GM18507 (cell line): ENCODE measurements at places on chromosomes 6 and 20.
A peak's percentile ranks its signal among the peaks of the same experiment; 100 is the strongest.

DNA sequence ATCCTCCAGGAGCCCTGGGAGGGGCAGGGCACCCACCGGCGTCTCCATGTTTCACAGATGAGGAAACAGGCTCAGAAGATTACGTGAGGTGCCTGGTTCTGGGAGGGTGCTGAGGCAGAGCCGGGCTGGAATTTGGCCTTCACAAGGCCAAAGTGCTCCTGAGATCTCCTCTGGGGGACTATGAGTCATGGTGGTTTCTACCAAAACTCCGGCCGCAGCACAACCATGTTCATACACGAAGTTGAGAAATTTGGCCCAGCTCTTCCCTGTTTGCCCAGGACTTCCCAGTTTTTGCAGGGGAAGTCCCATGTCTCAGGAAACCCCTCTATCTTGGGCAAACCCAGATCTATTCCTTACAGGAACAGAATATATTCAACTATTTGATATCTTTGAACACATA lies 172.9 kb upstream of the CDYL start:
- no peak for DNase-seq

- DNase-seq: no peak
Observed at GRCh38 chr6:130661077-130661476, 166.1 kb upstream of the SMLR1 start.

GRCh38 chr6:73969971-73970970 lies 274.3 kb downstream of the CD109 start:
- DNase-seq: no peak

GRCh38 chr6:142845624-142846458 lies 99.1 kb downstream of the HIVEP2 start:
- no peak for DNase-seq

DNA sequence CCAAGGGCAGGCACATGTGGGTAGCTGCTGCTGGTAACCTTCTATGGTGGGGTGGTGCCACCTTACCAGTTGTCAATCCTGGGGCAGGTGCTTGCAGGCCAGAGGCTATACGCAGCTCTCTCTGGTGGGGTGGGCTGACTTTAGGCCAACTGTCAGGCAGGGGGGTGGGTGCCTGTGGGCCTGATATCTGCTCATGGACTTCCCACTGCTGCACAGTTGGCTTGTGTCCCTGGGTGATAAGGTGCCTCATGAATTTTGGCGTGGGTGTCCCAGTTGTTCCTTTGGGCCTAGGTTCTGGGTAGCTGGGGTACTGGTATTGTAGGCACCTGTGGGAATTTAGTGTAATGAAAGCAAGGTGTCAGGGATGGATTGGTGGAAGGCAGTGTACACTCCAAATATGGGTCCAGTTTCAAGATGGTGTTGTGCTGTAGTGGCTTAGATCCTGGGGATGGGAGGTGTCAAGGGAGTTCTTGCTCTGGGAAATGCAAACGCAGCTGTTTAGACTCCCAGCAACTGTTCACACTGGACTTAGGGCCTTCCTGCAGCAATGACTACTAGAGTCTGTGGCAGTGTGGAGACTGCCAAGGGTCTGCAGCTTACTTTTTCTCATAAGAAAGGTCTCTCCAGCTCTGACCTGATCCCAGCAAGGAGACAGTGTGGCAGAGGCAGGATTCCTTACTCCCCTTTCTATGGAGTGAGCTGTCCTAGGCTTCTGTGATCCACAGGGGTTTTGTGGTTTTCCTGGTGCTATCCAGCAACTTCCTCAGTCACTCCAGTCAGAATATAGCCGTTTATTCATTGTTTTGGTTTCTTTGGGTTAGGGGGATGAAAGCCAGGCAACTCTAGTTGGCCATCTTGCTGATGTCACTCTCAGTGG lies 128.2 kb downstream of the CRYBG1 start:
- no peak for DNase-seq

DNA sequence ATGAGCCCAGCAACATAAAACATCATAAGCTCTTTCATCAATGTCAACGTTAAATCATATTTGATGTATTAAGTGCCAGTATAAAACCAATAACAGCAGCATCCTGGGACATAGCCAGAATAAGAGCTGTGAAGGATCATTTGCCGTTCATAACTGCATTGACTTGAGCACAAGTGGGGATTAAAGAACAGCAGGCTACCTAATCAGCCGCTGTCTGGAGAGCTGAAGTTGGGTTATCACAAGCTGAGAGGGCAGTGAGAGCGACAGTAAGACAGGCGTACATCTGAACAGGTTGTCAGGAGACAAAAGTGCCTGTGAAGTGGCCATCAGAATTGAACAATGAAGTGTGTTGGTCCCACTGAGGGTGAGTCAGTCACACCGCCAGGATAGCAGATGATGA lies 269.6 kb downstream of the GRIK2 start:
- no peak for DNase-seq

DNA sequence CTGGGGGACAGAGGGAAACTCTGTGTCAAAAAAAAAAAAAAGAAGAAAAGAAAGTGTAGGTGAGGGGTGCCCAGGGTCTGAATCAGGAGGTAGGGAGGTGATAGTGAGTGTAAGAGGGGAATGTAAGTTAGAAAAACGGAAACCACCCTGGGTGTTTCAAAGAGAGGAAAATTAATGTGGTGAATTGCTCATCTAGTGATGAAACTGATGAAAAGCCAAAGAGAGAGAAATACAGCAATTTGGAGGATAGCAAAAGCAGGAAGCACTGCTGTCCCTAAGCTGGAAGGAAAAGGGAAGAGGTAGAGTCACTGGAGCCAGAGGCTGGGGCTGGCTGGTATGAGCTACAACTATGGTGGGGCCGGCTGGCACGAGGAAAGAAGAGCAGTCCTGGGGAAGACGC lies 85.0 kb upstream of the CEP85L start:
- DNase-seq: no peak

- no peak for DNase-seq
Observed at GRCh38 chr6:66599541-66599940, 892.5 kb upstream of the EYS start.

- DNase-seq: peak; percentile 33
Observed at GRCh38 chr6:149246691-149247384, 70.7 kb upstream of the TAB2 start.

DNA sequence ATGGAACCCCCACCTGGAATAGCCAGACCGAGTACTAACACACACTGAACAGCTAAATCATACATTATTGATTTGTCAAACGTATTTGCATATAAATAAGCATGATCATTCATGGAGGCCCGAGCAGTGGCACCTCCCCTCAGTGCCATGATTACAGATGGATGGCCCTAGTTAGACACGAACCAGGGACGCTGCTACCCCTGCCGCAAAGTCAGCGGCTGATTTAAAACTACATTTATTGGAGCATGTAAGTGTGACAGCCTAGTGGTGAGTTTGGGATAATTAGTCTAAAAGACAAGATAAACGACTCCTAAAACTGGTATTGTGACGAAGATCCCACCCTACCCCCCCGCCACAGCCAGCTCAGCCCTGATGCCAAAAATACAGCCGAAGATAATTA lies 159.1 kb upstream of the MAFB start:
- no peak for DNase-seq

GRCh38 chr6:135144673-135145062 lies 36.4 kb upstream of the MYB start:
- no peak for DNase-seq

DNA sequence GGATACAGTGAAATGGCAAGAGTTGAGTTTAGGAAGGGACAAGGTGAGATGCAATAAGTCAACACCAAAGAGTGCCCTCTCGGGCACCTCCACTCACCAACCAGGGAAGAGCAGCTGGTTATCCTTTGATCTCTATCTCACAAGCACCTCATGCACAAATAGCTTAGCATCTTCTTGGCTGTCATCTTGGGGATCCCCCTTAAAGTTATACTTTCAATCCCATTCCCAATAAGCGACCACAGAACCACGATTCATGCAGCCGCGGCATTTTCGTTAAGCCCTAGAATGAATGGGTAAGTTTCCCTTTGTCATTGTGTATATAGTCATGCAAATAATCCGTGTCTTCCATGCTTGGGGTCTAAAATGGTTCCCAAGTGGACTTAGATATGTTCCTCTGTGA lies 73.5 kb downstream of the ADTRP start:
- DNase-seq: no peak

- DNase-seq: no peak
Observed at GRCh38 chr6:12017263-12017662, 5.2 kb downstream of the HIVEP1 start.

DNA sequence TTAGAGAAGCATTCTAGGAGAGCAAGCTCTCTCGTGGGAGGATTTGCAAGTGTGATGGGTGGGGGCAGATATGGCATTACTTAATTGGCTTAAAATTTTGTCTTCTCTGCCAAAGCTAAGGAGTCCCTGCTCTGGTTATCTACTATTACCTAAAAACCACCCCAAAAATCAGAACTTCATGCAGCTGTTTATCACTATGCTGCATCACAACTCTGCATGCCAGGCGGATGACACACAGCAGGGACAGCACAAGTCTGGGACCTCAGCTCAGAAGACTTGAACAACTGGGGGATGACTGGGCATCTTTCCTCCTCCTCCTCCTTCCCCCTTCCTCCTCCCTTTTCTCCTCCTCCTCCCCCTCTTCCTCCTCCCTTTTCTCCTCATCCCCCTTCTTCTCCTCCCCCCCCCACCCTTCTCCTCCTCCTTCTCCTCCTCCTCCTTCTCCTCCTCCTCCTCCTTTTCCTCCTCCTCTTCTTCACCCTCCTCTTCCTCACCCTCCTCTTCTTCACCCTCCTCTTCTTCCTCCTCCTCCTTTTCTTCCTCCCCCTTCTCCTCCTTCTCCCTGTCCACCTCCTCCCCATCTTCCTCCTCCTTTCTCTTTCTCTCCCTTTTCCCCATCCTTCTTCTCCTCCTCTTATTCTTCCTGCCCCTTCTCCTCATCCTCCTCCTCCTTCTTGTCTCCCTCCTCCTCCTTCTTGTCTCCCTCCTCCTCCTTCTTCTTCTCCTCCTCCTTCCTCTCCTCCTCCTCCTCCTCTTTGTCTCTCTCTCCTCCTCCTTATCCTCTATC lies 218.6 kb upstream of the PMEPA1 start:
- no peak for DNase-seq

- DNase-seq: no peak
Observed at GRCh38 chr6:36793913-36794712, 45.1 kb downstream of the CPNE5 start.

- DNase-seq: no peak
Observed at GRCh38 chr6:140071601-140072062, 697.2 kb upstream of the CITED2 start.

DNA sequence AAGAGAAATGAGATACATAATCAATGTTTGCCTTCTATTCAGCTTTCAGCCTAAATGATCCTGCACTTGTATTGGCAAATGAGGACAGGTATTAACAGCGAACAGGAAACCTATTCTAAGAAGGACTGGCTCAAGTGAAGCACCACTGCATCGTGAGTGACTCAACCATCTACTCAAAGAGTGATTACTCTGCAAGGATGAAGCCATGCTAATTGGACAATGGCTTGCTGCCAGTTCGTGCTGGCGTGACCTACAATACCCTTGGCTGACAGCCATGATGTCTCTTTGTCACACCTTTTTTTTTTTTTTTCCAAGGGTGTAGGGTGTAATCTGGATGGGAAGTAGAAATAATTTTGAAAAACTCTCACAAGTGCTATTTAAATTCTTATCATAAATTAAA lies 104.9 kb downstream of the GJA10 start:
- no peak for DNase-seq

DNA sequence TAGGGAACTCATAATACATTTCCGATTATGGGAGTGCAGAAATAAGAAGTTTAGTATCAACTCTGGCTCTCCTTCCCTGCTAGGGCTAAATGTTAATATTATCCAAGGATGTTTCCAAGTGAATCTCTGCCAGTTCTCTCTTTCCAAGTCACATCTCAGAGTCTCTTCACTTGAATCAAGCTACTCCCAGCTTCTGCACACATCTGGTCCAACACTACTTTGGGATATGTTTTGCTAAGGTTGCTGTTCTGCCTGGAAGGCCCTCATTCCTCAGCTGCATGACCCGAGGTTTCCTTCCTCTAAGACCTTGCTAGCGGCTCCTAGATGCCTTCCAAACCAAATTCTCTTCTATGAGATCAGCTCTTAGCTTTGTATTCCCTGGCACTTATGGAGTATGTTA lies 331.8 kb downstream of the GJA1 start:
- no peak for DNase-seq

DNA sequence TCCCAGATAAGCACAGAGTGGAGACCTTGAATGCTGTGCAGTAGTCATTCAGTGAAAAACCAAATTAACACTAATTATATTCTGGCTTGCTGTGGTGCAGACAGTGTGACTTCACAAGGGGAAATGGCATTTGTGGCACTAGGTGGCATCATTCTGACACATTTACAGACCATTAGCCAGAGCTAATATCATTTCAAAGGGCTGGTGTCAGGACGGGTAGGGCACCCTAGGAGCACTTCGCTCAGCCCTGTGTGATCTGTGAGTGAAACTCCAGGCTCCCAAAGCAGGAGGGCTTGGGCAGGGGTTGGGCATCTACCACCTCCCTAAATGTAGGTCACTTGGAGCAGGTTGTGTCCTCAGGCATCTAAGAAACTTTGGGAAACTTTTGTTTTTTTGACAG lies 555.8 kb downstream of the PKHD1 start:
- DNase-seq: no peak

- DNase-seq: no peak
Observed at GRCh38 chr20:36526521-36527011, 14.8 kb upstream of the MYL9 start.

DNA sequence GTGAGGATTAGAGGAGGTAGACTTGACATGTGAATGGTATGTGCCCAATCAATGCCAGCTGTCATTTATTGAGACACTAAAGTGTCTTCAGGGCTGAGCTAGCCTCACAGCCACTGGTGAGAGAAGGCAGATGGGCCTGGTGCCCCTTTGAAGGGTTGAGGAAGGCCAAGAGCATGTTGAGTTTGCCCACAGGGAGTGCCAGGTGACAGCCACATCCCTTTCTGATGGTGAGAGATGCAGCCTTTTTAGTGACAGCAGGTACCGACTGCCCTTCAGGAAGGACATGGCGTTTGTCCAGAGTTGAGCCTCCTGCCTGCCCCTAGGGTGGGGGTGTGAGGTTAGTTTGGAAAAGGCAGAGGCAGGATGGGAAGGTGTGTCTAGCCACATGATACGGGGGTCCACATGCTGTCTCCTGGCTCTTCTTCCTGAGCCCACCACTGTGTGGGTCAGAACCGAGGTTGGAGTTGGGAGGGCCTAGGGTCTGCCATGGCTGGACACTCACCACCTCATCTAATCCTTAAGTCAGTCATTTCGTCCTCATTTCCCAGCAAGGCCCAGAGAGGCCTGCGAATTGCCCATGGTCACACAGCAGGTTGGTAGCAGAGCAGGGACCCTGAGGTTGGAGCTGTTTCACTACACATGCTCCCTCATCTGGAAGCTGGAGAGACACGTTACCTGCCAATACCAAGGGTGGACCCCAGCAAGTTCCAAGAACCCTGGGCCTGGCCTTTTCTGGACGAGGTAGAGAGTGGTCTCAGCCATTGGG lies 32.5 kb downstream of the SPDEF start:
- DNase-seq: no peak
